ENCODE measurements at places on chromosomes 1 and 21.

DNA sequence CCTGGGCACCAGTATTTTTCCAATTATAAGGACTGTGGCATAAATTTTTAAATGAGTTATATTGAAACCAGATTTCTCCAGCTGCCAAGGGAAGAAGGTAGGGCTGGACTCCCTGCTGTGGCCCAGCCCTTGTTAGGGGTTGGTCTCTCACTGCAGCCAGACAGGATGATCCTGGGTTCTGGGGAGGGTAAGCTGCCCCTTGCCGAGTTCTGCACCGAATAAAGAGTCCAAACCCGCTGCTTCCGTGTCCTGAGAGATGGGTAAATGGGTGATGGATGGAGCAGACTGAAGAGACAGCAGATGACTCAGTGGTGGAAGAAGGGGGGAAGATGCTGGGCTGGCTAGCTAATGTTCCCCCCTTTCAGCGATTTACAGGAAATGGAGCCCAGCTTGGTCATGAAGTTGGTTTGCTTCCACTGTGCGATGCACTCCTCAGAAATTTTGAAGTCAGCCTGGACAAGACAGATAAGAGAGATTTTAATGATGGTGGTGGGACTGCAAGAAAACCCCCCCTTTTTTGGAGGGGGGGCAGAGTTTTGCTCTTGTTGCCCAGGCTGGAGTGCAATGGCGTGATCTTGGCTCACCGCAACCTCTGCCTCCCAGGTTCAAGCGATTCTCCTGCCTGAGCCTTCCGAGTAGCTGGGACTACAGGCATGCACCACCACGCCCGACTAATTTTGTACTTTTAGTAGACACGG lies 41.4 kb downstream of the YARS1 start:
- H3K4me3 ChIP-seq = no peak overlapping the region
- H3K36me3 ChIP-seq = peaks cover 66% of the 10 kb centered on the region
- DNase-seq = no peak
- no peaks in the 10 kb centered on the region for H3K4me1 ChIP-seq
- H3K27ac ChIP-seq = no peak overlapping the region

GRCh38 chr1:232873931-232874330 lies 68.7 kb downstream of the MAP10 start:
- no peak for DNase-seq
- no peak overlapping the region for H3K4me3 ChIP-seq
- no peaks in the 10 kb centered on the region for H3K36me3 ChIP-seq
- peaks cover 5% of the 10 kb centered on the region for H3K27me3 ChIP-seq

- peaks cover 2% of the 10 kb centered on the region for H3K36me3 ChIP-seq
- no peak overlapping the region for H3K27ac ChIP-seq
- H3K4me1 ChIP-seq = peaks cover 18% of the 10 kb centered on the region
Measured at GRCh38 chr1:52920791-52921291, 699 bp downstream of the ECHDC2 start.

- no peaks in the 10 kb centered on the region for H3K36me3 ChIP-seq
- no peak overlapping the region for H3K27ac ChIP-seq
- peaks cover 1% of the 10 kb centered on the region for H3K4me1 ChIP-seq
- no peak overlapping the region for H3K4me3 ChIP-seq
- DNase-seq = no peak
Measured at GRCh38 chr21:44511219-44511937, 28.6 kb downstream of the KRTAP10-1 start.

GRCh38 chr1:245683676-245684075 lies 528.9 kb downstream of the KIF26B start:
- no peaks in the 10 kb centered on the region for H3K36me3 ChIP-seq
- H3K4me3 ChIP-seq = no peak overlapping the region
- H3K27ac ChIP-seq = no peak overlapping the region
- peaks cover 5% of the 10 kb centered on the region for H3K27me3 ChIP-seq

All from activated B cell treated with CpG ODN at 0.5 μM for 24 hours (primary cell).